DMS153 (cell line): ENCODE measurements at places on chromosomes 12 and 14.

DNA sequence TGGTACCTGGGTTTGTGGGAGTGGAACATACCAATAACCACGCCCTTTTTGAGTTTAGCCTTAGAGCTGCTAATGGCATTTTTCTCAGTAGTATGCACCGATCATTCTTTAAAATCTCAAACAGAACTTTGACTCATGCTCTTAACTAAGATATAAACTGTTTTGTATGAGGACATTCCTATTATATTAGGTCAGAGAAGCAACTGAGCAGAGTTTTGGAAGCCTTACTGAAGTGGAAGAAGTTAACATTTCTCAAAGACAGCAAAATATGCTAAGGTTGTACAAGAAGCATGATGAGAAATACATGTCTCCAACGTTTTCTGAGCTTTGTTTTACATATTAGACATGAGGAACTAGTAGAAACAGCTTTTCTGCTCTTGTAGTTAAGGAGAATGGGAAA is 819.2 kb downstream of the FSCB start:
- DNase-seq, result no peak

- peak; percentile 13 for DNase-seq
These were observed 150.8 kb downstream of the HELB start for GRCh38 chr12:66453120-66453519.

GRCh38 chr14:102275866-102276265 is 29.1 kb downstream of the MOK start:
- DNase-seq, result no peak

- DNase-seq, result no peak
These were observed 19.8 kb downstream of the TPH2 start for GRCh38 chr12:71958457-71958856.

DNA sequence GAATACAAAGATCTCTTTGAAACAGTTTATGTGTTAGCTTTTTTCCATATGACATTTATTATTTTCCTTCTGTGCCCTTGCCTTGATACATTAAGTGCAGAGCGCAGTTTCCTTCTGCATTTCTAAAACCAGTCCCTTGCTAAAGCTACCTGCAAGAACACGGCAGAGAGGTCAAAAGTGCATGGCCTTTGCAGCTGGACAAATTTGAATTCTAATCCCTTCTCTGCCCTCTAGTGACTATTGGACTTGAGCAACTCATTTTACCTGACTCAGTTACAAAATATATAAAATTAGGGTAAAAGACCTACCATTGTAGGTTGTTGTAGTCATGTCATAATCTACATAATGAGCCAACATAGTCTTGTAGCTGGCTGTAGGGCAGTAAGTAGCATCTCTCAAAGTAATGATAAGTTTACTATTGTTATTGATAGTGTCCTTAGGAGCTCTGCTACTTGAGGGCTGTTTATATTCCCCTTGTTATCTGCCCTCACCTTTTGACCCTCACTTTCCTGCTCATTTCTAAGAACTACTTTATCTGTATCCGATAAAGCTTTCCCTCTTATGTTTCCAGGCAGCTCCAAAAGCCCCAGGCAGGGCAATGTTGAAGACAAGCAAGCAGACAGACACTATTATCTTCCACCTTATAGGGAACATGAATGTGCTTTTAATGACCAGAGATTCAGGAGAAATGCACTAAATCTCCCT is 120.0 kb upstream of the PDZRN4 start:
- DNase-seq, result no peak

DNA sequence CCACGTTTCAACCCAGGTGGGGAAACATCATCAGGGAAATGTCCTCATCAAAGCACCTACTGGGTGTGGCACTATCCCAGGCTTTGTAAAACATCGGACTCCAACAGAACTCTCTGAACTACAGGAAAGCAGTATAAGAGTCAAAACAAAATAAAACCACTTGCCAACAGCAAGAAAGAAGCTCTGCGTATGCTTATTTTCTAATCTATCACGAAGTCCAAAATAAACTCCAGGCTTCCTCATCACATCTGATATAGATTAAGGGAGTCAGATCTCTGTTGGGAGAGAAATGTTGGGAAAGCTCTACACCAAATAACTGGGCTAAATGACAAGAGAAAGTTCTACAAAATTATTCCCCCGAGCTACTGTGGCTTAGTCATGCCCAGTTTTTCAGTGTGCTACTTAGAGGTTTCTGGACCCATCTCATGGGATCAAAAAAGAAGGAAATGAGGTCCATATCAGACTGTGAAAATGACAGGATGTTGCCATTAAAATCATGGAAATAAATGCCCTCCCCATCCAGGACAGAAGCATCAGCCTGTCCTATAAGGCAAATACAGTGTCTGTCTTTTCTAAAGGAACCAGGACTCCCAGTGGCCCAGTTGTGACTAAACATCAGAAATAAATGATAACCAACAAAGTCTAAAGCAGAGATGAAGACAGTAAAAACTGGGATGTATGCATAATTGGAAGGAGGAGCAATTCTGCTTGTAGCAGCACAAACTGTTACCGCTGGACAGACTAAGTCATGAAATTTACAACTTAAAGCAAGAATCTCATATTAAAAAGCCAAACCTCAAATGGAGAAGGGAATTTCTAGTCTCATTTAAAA is 149.5 kb downstream of the STXBP6 start:
- DNase-seq, result no peak

DNA sequence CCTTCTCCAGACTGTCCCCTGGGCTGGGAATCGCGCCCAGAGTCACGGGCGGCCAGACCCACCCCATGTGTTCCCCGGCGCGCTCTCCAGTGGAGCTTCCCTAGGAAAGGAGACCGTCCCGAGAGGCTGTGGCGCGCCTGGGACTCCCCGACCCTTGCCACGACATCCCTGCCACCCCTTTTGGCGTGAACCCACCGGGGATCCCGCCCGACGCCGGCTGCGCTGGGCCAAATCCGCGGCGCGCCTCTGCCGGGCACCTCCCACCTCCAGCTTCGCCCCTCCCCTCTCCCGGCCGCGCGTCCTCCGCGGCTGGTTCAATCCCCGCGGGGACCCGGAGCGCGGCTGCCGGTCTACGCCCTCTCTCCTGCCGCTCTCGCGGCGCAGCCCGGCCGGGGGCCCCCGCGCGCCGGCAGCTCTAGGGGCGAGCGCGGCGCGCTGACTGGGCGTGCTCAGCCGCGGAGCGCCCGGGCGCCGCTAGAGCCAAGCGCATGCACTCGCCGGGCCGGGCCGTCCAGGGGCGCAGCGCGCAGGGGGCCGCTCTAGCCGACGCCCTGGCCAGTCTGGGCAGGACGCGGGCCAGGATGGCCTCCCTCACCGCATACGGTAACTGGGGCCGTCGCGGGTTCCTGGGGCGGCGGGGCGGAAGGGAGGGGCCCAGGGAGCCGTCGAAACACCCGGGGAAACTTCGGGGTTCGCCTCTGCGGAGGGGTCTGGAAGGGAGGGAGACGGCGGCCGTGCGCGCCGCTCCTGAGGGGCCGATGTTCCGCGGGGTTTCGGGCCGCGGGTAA is 77.4 kb upstream of the ANO4 start:
- DNase-seq, result no peak

- DNase-seq, result no peak
These were observed 449.4 kb upstream of the PRICKLE1 start for GRCh38 chr12:43038991-43039390.

- no peak for DNase-seq
These were observed 65.8 kb downstream of the TRAFD1 start for GRCh38 chr12:112191201-112191600.

GRCh38 chr12:57868851-57869268 is 22.3 kb upstream of the CTDSP2 start:
- peak; percentile 54 for DNase-seq

DNA sequence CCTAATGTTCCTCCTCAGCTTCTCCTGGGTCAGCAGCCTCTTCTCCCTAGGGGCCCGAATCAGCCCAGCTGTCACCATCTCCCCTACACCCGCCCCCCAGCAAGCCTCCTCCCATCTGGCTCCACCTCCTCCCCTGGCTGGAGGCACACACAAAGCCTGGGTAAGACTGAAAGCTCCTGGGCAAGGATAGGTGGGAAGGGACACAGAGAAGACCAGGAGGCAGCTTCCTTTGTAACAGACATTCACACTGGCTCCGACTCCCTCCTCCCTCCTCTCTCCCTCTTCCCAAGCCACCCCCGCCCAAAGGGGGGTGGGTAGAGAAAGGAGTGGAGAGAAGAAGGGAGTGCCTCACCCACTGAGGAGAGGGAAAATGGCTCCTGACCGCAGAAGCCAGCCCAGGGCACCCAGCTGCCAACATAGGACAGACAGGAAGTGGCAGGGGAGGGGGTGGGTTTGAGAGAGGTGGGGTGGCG is 4.0 kb downstream of the CHD4 start:
- DNase-seq, result peak; percentile 34

- peak; percentile 85 for DNase-seq
These were observed 17.2 kb downstream of the USP30 start for GRCh38 chr12:109069307-109070271.

DNA sequence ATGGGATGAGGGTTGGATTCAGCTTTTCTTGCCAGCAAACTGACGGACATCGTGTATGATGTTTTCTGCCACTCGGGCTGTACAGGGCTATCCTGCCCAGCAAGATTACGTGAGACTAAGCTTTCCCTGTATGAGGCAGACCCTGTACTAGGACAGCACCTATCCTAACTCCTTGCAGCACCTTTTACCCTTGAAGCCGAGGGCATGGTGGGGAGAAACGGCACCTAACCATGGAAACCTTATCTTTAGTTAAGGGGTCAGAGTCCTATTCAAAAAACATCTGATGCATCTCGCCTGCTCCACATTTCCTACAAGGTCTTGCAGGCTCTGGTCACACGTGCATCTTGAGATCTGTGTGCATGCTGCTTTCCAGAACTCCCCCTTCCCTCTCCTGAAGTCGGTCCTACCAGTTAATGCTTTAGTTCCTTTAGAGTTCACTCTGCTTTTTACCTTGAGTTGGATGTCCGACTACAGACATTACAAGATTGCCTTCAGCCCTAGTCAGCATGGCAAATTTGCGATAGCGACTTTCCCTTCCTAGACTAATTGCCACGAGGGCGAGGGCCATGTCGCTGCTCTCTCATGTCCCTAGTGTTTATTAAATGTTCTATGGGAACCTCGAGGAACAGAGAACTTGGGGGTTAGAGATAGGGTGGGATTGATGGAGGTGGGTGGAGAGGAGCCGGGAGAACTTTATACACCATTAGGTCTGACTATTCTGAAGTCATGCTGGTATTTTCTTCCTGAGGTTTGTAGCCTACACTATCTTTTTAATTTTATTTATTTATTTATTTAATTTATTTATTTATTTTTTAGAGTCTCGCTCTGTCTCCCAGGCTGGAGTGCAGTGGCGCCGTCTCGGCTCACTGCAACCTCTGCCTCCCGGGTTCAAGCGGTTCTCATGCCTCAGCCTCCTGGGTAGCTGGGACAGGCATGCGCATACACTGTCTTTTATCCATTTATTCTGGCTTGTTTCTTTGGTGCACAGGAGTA is 6.6 kb downstream of the RAN start:
- no peak for DNase-seq

GRCh38 chr12:3277306-3277943 is 200.2 kb downstream of the TSPAN9 start:
- no peak for DNase-seq

DNA sequence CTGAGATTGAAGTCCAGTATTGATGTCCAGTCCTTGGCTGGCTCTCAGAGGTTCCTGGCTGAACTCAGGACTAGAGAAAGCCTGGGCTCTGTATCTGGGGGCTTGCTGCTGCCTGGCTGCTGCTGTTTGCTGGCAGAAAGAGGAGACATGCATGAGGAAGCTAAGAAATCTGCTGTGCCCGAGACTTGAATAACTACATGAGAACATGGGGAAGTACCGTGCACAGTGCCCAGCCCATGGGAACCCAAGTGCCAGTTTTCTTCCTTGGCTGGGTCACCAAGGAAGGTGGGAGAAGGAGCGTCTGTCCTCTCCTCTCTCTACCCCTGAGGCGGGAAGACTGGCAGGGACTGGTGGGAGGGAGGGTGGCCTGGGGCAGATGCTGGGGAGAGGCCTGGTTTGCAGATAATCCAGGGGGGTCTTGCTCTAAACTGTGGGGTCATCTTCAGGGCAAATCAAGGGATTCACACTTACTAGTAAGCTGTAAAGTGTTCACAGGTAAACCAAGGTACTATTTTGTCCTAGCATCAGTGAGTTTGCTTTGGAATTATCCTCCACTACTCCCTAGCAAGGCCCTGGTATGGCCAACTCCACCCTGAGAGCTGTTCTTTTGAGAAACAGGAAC is 13.8 kb upstream of the ZFP36L1 start:
- no peak for DNase-seq

- DNase-seq, result no peak
These were observed 9.8 kb downstream of the FRMD6 start for GRCh38 chr14:51661504-51661903.

- no peak for DNase-seq
These were observed 498 bp downstream of the RACGAP1 start for GRCh38 chr12:50024805-50025186.

GRCh38 chr12:51920046-51920445 is 12.7 kb downstream of the ACVRL1 start:
- no peak for DNase-seq

DNA sequence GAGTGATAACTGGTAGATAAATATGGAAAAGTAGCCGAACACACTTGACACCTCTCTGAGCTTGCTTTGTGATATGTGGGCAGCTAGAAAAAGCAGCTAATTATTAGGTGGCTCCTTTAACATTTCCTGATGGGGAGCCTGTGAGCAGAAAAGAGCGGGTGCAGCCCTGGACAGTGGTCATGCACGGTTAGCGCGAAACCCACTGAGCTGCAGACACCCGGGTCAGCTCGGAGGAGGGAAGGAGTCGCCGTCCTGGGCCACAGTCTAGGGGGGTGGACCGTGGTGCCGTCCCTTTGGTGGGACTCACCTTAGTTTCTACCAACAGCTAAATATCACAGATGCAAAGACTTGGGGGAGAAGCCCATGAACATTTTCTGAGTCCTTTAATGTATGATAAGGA is 6.6 kb downstream of the COA8 start:
- DNase-seq, result no peak

GRCh38 chr12:64560396-64561301 is 49.6 kb upstream of the RASSF3 start:
- no peak for DNase-seq

DNA sequence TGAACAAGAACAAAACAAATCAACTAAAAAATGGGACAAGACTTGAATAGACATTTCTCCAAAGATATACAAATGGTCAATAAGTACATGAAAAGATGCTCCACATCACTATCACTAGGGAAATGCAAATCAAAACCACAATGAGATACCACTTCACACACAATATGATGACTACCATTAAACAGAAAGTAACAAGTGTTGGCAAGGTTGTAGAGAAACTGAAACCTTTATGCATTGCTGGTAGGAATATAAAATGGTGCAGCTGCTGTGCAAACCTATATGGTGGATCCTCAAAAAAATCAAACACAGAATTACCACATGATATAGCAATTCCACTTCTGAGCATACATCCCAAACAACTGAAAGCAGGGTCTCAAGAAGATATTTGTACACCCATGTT is 5.2 kb downstream of the SMAGP start:
- no peak for DNase-seq

- no peak for DNase-seq
These were observed 597 bp downstream of the GLT8D2 start for GRCh38 chr12:104049278-104049902.

DNA sequence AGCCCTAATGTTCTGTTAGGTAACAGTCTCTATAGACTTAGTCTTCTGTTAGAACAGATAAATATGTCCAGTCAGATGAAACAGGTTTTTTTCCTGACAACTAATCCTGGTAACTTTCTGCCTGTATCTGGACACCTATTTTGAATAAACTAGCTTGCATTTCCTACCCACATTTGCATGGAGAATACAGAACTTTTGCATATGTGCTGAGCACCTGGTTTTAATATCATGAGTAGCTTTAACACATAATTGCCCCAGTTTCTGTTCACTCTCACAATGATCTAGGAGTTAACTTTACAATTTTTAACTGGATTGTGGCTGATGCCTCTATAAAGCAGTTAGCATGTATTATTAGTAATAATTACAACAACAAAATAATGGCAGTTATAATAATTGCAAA is 111.7 kb downstream of the KTN1 start:
- DNase-seq, result no peak
